ENCODE measurements at places on chromosomes 13 and 19.

DNA sequence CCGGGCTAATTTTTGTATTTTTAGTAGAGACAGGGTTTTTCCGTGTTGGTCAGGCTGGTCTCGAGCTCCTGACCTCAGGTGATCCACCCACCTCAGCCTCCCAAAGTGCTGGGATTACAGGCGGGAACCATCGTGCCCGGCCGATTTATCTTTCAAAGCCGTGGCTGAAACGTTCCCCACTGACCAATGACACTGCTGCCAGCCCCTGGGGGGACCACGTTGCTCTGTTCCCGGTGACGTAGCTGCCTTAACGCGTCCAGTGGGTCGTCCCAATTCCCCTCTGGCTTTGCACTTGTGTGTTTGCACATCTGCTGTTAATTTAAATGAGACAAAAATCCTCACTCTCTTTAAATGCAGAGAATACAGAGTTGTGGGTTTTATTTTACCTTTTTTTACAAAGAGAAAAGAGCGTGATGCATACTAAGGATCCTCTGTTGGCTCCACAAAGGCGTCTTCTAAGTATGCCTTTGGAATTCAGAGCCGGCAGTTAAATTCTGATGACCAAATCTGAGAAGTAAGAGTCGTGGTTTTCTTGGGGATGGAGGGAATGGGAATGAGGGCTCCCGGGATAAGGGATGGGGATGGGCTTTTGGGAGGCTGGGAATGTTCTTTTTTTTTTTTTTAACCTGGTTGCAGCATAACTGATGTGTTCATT is 18.6 kb upstream of the LMTK3 start:
- DNase-seq: no peak

GRCh38 chr13:91369441-91369831 is 21.9 kb downstream of the MIR17HG start:
- no peak for DNase-seq

DNA sequence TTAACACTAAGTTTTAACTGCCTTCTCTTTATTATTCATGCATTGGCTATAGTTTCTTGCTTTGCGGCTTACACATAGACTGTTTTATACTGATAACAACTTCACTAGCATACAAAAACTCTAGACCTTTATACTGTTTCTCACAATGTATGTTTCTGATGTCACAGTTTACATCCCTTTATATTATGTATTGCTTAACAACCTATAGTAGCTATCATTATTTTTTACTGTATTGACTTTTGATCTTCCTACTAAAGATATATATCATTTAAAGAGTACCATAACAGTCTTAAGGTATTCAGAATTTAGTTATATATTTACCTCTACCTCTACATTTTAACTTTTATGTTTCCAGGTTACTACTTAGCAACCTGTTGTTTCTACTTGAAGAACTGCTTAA is 543.3 kb upstream of the ARGLU1 start:
- DNase-seq: no peak

- no peak for DNase-seq
Observed at GRCh38 chr13:108496362-108497210, 132.8 kb upstream of the MYO16 start.

GRCh38 chr13:106526738-106527444 is 8.6 kb downstream of the EFNB2 start:
- no peak for DNase-seq
